ENCODE measurements at places on chromosomes 2 and 18.

- DNase-seq = no peak
Measured at GRCh38 chr2:151973901-151974199, 125.0 kb downstream of the CACNB4 start.

GRCh38 chr2:169265591-169265990 is 96.7 kb downstream of the LRP2 start:
- no peak for DNase-seq

- DNase-seq = no peak
Measured at GRCh38 chr2:143558665-143559064, 429.4 kb downstream of the ARHGAP15 start.

DNA sequence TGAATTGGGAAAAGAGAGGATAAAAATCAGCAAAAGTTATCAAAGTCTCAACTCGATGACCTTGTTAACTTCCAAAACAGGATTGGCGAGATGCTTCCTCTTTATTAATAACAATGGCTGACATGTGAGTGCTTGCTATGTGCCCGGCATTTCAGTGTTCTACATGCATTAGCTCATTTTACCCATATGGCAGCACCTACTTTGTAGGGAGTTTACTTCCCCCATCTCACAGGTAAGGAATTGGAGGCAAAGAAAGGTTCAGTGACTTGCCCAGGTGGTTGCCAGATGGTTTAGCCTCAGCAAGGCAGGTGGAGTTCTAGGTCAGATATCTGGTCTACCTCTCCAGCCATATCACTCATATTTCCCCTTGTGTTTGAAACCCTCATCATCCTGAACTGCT is 12.4 kb downstream of the TFCP2L1 start:
- no peak for DNase-seq

- DNase-seq = no peak
Measured at GRCh38 chr2:146786396-146786795, 1058.4 kb upstream of the ACVR2A start.

DNA sequence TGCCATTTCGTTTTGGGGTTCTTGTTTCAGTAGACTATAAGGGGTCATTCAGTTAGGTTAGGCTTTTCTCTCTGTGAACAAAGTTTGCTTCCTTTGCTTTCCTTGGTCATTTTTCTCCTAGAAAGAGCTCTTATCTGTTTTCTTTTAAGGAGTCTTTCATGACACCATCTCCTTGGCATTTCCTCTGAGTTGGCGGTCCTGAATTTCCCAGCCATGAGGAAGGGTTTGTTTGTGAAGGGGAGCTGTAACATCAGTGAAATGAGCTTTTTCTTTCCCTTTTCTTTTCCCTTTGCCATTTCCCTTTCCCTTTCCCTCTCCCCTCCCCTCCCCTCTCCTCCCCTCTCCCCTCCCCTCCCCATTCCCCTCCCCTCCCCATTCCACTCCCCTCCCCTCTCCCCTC is 61.7 kb downstream of the MAP4K4 start:
- no peak for DNase-seq

Data from germinal center (tissue), 1 donor.